Right ventricle myocardium superior (tissue), 1 donor: ENCODE measurements at places on chromosomes 11 and 22. TPM values are rescaled to one million over a fixed set of nuclear protein-coding genes. Genes with fewer than 3 reads are reported as not detected.

GRCh38 chr11:66857927-66858185 is 992 bp downstream of the LRFN4 start:
- DNase-seq = no peak

DNA sequence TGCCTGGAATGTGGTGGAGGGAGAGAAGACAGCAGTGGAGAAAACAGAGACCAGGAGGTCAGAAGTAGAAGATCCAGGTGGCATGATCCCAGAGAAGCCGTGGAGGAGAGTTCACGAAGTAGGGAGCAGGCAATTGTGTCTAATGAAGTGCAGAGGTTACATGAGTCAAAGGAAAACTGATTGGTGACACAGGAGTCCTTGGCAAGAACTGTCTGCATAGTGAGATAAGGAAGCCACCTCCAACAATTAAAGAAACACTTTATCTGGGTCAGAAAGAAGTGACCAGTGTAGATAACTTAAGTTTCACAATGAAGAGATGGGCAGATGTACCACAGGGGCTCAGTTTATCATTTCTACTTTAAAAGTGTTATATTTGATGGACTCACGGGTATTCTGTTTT is 57.0 kb upstream of the PTH start:
- DNase-seq = no peak

- no peak for DNase-seq
These were observed 45.0 kb downstream of the EIF3F start for GRCh38 chr11:8032122-8032521.

DNA sequence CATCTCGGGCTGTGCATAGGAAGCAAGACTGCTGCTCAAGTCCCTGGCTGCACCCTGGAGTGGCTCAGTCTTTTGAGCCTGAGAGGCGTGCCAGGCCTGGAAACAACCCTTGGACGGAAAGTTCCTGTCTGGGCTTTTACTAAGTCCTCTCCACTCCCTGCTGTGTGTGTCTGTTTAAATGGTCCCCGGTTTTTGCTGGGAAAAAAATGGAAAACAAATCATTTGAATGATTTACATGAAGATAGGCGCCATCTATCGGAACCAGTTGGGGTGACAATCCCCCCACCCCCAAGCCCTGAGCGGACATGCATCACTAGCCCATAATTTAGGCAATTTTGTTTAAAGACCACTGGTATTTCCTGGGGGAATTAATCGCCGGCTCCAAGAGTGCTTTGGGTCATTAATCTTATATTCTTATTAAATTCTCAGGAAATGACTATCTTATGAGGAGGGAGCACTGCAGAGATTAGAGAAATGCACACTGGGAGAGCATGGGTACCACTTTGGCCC is 2.7 kb upstream of the GAB2 start:
- DNase-seq = peak; percentile 82

AMBRA1 gene
- total RNA-seq = 12.3 TPM

GRCh38 chr11:38582151-38582550 is 1984.1 kb upstream of the RAG2 start:
- no peak for DNase-seq

GRCh38 chr22:23065069-23065451 is 5.3 kb upstream of the GNAZ start:
- peak; percentile 20 for DNase-seq

DNA sequence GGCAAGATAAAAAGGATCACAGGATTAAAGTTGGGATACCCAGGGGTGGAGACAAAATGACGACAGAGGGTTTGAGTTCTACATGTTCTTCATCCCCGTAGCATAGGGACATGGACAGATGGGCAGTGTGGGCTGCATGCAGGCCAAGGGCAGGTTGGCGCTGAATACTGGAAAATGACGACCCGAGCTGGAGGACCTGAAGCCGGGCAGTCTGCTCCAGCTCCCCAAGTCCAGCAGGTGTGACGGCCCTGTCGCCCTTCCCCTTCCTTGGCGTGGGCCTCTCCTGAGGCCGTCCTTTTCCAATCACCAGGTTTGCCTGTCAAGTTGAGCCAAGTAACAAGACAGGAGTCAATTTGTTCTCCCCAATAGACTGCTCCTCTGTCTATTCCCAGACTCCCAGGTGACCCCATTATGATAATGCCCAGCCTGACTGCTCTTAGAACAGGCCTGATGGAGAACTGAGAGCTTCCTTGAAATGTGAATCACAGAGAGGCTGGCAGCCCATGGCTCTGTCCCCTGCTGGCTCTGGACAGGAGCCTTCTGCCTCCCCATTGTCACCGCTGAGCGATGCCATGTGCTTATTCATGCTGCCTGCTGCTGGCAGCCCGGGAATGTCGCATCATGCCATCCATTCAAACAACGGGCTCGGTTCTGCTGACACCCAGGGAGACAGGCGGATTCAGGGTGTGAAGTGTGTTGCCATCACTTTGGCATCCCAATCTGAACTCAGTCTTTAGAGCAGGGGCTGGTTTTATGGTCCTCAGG is 392.1 kb downstream of the NTM start:
- DNase-seq = no peak

GRCh38 chr11:35036639-35037038 is 102.3 kb upstream of the CD44 start:
- DNase-seq = no peak

POU2AF2 gene
- total RNA-seq = not detected

SCUBE2 gene
- 1.9 TPM for total RNA-seq

PRCP gene
- total RNA-seq = 37.2 TPM

GRCh38 chr11:125207866-125208425 is 43.4 kb downstream of the PKNOX2 start:
- DNase-seq = no peak

DNA sequence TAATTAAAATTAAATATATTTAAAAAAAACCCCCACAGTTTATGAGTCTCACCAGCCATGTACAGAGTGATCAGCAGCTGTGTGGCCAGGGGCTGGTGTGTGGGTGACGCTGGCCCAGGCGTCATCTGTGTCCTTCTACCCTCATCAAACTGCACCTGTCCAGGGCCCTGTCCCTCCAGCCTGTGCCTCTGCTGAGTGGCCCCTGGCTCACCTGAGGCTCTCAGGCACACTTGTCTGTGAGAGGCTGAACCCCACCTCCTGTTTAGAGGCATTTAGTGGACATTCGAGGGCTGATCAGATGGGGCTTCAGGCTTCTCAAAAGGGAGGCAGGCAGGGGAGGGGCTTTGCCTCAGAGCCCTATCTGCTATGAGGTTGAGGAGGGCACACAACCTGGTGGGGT is 29.9 kb upstream of the SMIM38 start:
- DNase-seq = no peak

TAF1D gene
- total RNA-seq = 28.2 TPM

- no peak for DNase-seq
These were observed 84.7 kb downstream of the CASP12 start for GRCh38 chr11:104813532-104813931.

SNX32 gene
- total RNA-seq = not detected

- no peak for DNase-seq
These were observed 57.9 kb downstream of the SC5D start for GRCh38 chr11:121350314-121351082.

WBP2NL gene
- 0.16 TPM for total RNA-seq

- DNase-seq = no peak
These were observed 47.6 kb downstream of the OR4C45 start for GRCh38 chr11:50080256-50080655.

DNA sequence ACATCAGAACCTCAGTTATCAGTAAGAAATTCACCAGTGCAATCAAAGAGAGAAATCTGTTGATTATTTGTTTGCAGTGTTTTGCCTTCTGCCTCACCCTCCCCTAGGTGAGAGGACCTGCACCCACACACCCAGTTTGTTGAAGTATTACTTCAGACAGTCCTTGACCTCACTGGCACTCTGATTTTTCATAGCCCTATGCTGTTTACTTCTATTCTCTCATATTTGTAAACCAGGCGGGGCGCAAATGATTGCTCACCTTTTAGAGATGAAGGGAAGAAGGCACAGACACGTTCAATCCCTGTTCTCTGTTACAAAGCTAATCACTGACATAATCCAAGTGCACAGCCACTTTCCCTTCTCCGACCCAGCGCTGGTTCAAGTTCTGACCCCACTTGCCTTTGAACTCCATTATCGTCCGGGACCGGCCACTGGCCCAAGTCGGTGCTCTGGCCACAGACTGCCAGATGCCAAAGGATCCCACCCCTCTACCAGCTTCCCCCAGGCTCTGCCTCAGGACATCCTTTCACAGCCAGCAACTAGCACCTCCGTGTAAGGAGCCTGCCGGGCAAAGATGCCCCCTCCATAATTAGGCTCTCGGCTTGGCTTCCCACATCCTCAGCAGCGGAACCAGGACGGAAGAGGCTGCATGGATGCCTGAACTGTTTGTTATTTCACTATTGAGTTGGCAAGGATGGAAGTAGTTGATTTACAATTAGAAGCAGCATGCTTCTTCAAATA is 1.7 kb downstream of the ETS1 start:
- no peak for DNase-seq

DNA sequence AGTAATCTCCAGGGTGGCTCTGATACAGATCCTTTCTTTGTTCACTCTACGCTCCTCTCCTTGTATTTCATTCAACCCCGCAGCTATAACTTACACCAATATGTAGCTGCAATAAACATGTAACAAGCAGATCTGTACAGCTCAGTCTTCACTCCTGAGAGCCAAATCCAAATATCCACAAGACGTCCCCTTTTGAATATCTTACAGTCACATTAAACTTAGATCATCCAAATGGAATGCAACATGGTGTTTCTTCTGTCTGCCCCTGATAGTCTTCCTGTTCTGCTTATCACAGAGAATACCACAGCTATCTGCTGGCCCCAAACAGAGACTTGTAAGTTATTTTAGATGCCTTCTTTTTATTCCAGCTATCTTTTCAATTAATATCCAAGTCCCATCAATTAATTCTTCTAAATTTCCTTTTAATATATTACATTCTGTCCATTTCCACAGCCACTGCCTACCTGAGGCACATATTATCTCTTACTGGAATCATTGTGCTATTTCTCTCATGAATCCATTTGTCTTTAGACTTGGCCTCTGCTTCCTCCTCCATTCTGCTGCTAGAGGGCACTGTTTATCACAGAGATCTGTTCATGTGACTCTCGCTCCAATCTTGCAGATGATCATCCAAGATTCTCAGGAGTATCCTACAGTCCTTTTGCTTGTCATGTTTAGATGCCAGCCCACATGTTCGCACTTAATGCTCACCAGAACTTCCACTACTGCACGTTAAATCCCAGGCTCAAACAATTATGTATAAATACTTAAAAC is 908.6 kb downstream of the NTM start:
- no peak for DNase-seq

- DNase-seq = no peak
These were observed 5.8 kb downstream of the POLDIP3 start for GRCh38 chr22:42608823-42609361.

NAV2 gene
- total RNA-seq = 10.5 TPM

- DNase-seq = peak; percentile 82
These were observed 14.3 kb downstream of the DGKZ start for GRCh38 chr11:46361283-46362155.

DNA sequence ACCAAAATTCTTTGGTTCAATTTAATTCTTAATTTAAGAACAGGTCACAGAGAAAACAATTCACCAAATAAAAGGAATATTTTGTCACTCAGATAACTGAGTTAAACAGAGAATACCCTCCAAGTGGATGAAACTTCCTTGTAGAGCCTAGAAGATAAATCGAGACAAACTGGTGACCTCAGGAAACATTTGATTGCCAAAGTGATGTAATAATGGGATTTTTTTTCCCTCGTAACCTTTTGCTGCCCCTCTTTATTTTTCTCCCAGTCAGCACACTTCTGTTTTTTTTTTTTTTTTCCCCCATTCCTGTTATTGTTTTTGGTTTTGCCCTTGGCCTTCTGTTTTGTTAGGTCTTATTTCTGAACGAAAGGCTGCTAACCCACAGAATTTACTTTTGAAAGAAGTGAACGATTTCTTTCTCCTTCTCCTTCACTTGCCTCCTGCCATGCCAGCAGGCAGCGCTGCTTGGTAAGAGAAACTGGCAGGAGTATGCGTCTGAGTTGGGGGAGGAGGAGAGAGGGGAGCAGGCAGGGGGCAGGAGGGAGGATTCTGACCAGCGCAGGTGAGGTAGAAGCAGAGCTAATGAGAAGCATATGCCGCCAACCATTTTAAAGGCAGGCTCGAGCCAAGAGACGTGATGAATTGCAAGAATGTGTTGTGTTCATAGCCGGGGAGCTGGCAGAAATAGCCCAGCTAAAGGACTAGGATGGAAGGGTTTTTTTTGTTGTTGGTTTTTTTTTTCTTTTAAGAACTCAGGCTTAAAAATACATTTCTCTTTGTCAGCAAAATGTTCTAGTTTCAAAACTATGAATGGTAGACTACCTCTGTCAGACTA is 121.9 kb upstream of the MTMR2 start:
- peak; percentile 52 for DNase-seq

DNA sequence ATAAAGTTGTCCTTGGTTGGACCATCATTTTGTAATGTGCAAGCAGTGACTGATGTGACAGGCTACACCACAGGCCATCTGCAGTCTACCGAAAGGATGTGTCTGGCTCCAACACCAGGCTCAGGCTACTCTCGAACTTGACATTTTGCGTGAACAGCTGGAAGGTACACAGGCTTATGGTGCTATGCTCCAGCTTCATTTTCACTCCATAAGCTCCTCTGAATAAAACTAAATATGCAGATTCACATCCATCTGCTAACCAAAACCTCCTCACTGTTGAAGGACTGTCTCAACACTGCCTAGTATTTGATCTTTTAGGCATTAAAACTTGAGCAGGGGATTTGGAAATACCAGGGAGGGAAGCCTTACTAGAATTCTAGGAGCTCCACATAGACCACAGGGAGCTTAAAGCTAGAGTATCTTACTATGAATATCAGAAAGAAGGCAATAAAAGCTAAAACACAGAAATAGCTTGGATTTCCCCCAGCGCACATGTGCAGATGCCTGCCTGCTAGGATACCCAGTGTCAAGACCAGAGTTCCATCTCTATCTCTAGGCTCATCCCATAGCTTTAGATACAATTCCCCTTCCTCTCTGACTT is 383.9 kb upstream of the FAT3 start:
- DNase-seq = no peak

GRCh38 chr22:39722032-39722325 is 151.4 kb downstream of the CACNA1I start:
- no peak for DNase-seq

- DNase-seq = no peak
These were observed 60.8 kb upstream of the CCDC179 start for GRCh38 chr11:22920939-22921565.

GRCh38 chr22:27557286-27558008 is 244.1 kb downstream of the MN1 start:
- DNase-seq = no peak

DNA sequence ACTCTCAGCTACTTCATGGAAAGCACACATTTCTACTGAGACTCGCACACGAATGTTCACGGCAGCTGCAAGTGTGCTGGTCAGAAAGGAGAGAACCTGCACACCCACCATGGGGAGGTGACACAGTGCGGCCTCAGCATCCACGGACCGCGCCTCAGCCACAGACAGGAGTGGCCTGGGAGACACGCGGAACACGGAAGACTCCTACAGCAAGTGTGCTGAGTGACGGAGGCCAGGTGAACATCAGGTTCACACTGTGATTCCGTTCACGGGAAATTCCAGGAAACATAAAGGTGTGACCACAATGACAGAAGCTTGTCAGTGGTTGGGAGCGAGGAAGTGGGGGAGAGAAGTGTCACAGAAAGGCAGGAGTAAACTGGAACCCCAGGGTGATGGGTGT is 13.3 kb upstream of the MOB2 start:
- DNase-seq = no peak
